T-helper 1 cell (primary cell): ENCODE measurements at places on chromosomes 2 and 18.

GRCh38 chr18:1499265-1499664, 594.6 kb downstream of the ADCYAP1 start:
- no peak for DNase-seq

DNA sequence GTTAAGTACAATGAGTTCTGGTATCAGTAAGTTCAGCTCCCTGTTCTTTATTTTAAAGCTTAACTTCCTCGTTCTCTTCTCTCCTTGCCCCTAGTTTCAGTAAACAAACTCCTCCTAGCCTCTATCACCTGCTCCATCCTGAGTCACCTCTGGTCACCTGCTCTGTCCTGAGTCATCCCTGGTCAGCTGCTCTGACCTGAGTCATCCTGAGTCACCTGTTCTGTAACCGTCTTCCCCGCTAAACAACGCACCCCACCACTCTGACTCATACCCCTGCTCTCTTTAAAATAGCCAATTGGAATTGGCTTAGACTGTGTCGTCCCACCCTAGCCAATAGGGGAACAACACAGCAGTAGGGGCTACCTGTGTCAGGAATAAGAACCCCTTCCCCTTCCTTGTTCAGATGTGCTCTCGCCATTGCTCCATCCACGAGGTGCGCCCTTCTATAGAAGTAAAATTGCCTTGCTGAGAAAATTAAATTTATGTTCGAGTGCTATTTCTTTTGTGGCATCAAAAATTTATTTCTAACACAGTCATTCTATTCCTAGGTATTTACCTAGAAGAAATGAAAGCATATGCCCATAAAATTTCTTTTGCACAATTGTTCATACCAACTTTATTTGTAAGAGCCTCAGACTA, 24.9 kb upstream of the RMND5A start:
- no peak for DNase-seq

DNA sequence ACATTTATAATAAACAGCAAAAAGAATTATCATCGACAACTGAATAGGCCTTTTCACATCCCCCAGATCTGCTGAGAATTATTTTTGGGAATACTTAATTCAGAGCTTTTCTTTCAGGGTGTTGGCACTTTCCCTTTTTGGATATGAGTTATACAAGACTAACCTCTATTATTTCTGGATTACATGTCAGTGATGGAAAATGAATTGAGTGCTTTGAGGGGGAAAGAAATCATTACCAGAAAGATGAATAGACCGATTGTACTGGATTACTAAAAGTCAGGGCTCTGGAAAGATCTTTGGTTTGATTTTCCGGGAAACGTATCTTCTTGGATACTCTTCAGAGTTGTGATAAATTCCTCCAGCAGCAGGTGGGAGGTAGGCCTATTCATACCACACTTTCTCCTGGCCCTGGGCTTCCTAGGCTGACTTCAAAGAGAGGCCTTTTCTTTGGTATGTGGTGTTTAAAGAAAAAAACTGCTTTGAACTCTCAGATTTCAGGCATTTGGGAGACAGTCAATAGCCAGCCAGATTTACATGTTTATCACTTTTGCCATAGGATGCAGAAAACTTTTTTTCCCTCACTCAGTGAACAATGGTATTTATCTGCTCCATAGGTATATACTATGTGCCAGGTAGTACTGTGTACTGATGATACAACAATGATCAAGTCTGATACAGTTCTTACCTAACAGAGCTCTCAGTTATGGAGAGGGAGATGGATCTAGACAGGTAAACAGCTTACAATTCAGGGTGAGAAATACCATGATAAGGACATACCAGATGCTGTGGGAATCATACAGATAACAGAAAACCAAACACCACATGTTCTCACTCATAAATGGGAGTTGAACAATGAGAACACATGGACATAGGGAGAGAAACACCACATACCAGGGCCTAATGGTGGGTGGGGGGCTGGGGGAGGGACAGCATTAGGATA, 63.3 kb upstream of the ACTR3 start:
- no peak for DNase-seq

DNA sequence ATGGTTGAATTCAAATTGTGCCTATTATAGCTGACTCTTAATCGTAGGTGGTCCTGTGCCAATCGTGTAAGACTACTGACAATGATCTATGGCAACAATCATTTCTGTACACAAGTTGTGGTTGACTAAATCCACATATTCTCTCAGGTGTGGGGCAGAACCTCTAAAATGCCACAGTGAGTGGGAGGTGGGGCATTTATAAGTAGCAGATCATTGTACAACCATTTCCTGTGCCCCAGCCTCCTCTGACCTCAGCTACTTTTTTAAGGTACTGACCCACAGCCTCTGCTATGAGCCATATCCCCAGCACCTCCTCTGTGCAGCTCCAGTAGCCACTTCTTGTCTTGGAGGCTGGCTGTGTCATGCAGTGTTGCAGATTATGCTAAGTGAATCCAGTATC, 48.6 kb upstream of the RAPH1 start:
- DNase-seq: no peak

DNA sequence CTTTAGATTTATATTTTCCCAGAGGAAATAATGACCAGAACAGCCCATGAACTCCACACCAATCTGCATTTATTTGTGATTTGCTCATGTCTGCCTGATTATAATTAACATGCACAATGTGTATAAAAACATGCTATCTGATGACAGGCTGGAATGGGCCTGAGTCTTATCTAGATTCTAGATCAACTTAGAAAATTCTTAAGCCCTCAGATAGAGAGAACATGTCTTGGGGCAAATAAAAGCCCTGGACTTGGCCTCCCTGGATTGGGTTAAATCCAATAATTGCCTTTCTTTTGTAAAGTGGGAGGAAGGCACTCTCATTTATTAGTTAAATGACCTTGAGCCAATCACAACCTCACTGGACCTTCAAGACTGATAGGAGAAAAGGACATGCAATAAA, 61.8 kb downstream of the EVA1A start:
- no peak for DNase-seq

GRCh38 chr2:149076863-149077412, 38.4 kb downstream of the LYPD6B start:
- no peak for DNase-seq

DNA sequence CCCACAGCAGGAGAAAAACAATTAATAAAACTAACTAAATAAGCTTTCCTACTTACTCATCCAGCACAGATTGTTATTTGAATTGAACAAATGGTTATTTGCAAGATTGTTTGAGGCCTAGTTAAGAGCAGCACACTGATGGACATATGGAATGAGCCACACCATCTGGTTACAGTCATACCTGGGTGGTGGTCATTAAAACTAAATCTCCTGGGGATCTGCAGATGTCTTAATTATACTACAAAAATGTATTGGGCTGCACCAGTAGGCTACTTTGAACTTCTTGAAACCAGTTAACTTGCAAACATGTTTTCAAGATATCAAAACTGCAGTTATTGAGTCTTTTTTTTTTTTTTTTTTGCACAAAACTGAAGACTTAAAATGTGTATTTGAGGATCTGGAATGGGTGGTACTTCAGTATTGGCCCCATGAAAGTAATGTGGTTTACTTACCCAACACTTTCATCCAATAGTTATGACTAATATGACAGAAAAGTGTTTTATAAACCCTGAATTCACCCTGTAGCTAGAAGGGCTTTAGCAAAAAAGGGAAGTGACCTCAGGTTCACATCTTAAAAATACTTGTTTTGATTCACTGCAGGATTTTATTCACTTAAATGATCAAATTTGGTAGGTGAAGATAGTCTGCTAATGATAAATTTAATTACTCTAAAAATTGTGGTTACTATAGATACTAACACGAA, 10.8 kb downstream of the AGFG1 start:
- DNase-seq: no peak

DNA sequence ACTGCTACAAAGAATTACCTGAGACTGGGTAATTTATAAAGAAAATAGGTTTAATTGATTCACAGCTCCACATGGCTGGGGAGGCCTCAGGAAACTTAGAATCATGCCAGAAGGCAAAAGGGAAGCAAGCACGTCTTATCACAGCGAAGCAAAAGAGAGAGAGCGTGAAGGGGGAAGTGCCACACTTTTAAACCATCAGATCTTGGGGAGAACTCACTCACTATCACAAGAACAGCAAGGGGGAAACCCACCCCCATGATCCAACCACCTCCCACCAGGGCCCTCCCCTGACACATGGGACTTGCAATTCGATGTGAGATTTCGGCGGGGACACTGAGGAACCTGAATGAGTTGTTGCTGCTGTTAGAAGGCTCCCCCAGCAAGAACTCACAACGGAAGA, 220.2 kb upstream of the PIEZO2 start:
- no peak for DNase-seq

DNA sequence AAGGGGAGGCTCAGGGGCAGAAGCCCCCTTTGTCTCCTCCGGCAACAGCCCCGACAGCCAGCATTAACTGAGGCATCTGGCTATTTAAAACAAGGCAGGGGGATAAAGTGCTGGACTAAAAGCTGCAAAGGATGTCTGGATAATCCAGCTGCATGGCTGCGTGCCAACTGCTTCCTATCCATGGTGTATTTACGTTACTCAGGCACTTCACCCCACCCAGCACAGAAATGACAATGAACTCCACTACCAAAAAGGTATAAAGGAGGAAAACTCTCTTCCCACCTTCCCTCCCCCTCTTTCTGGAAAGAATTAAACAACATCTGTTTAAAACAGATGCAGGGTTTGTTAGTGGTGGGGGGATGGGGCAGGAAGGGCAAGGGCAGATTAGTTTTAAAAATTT, 82.5 kb downstream of the SPRED2 start:
- no peak for DNase-seq

DNA sequence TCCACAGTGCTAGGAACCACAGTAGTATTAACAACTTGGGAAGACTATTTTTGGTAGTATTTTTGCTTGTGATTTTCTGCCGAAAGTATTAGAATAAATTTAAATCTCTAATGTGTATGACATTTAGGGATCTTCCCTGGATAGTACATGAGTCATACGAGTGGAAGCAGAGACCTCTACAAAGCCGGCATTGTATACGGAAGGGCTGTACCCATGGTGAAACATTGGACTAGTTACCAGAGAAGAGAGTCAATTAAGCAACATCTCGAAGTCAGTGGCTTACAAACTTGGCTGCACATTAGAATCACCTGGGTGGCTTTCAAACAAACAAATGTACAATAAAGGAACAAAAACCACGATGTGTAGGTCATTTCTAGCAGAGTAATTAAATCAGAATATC, 1131.7 kb upstream of the LRRTM1 start:
- DNase-seq: no peak

- no peak for DNase-seq
Observed at GRCh38 chr2:143604566-143604959, 475.3 kb downstream of the ARHGAP15 start.

GRCh38 chr2:215845839-215846586, 167.3 kb downstream of the MREG start:
- DNase-seq: no peak

DNA sequence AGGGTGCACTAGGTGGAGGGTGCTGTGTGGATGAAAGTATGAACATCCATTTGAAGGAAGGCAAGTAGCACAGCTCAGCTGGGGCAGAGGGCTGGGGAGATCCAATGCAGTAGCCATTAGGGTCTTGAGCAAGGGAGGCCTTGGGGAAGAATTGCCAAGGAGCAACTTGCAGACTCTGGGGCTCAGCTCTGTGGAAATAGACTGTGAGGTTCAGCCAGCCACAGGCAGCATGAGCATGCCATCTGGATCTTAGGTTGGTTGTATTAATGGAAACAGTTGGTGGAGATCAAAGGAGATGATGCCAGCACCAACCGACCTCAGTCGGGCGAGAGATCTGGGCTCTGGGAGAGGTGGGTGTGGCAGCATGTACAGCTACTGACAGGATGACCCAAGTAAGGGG, 5.6 kb downstream of the ZAP70 start:
- DNase-seq: no peak

GRCh38 chr2:12207491-12207890, 461.1 kb downstream of the LPIN1 start:
- no peak for DNase-seq
